ENCODE measurements at places on chromosomes 11 and 22.

- DNase-seq: no peak
Observed at GRCh38 chr22:19048531-19048930, 73.7 kb downstream of the DGCR2 start.

- DNase-seq: no peak
Observed at GRCh38 chr22:38873469-38874411, 1.7 kb upstream of the CBX6 start.

- DNase-seq: no peak
Observed at GRCh38 chr22:43821606-43822425, 9.7 kb upstream of the EFCAB6 start.

DNA sequence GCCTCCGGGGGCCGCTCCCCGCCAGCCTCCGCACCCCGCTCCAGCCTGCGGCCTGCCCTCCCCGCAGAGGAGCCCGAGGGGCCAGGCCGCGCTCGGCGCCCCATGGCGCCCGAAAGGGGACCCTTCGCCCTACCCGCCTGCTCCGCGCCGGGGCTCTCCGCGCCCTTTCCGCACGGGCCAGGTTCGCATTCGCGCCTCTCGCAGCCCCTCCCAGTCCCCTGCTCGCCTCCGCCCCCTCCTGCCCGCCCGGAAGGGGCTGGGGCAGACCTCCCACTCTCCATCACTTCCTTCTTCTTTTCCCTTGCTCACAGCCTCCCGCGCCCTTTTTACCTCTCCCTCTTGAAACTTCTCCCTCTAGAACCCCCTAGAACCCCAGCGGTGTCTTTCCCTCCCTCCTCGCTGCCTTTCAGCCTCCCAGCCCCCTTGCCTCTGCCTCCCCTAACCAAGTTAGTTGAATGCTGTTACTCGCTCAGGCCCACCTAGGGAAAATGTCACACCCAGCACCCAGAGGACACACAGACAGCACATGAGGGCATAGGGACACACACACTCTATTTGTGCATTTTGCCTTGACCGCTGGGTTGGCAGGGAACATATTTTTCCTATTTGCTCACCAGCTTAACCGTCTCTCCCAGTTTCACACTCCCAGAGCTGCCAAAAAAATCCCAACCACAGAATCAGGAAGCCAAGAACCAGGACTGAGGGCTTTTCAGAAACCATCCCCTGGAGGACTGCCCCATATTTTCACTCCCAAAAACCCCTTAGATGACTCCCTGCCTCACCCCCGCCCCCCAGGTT is at the start of gene SLC43A3:
SLC43A3 (minus strand) TSS at position 193 of the 798 bp plus-strand sequence. CDS start 949 bp downstream, outside the sequence.
- peak; percentile 26 for DNase-seq

- DNase-seq: no peak
Observed at GRCh38 chr11:74133436-74133835, 37.4 kb downstream of the C2CD3 start.

GRCh38 chr11:132185726-132186592 is 815.5 kb downstream of the NTM start:
- no peak for DNase-seq

GRCh38 chr22:27875951-27876350 is 43.1 kb downstream of the PITPNB start:
- DNase-seq: no peak

DNA sequence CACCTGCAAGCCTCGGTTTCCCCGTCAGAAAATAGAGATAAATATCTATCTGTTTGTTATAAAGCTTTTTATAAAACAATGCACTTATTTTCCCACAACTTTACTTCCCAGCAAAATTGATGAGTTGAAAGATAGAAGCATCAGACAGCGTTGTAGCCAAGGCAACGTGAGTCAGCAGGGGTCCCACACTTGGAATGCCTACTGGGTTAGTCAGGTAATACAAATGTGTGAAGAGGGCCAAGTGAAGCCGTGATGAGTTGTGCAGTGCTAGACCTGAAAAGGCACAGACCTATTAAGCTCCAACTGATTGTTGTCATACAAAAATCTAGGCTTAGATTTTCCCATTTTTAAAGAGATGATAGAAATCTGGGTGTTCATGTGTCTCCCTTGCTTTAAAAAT is 118.7 kb downstream of the PGR start:
- no peak for DNase-seq

DNA sequence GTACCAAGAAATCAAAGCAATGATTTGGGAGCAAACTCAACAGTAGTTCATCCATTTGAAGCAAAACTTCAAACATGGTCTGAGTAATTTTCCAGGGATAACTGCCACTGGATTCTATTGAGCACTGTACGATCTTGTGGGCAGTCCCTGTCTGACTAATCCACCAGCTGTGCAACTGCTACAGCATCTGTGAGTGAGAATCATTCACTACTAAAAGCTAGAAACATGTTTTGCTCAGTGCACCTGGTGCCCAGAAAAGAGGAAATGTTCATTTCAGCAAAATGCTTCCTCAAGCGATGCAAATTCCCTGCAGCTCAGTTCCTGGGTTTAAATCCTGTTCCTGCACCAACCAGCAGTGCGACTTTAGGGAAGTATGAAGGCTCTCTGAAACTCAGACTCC is 1077.9 kb downstream of the DLG2 start:
- no peak for DNase-seq

DNA sequence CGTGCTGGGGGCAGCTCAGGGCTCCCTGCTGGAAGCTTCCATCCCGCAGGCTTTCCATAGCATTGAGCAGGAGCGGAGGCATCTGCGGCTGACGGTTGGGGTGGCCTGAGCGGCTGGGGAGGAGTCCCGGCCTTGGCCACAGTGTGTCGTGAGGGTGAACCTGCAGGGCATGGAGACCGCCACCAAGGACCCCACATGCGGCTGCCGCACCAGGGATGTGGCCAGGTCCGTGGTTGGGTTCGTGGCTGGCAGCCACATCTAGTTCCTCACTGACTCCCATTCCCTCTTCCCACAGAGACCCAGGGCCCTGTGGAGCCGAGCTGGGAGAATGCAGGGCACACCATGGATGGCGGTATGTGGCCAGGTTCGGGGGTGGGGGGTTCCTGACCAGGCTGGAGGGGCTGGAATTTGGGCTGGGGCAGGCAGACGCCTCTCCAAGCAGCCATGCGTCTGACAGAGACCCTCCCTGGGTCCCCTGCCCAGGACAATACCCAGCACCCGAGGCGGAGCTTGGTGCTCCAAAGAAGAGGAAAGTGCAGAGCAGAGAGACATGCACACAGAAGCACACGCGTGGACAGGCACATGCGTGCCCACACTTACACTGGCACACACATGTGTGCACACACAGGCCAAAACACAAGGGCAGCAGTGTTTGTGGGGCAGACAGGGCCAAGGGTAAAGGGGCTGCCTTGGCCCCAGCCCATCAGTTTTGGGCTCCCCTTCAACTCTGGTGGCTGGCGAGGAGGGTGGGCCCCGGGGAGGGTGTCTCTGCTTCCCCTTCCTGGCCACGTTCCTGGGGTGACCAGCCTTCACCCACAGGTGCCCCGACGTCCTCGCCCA is 2.7 kb downstream of the MUC5B start:
- no peak for DNase-seq

GRCh38 chr11:66287889-66288670 is 863 bp downstream of the YIF1A start:
- DNase-seq: no peak

- no peak for DNase-seq
Observed at GRCh38 chr22:43506487-43506886, 94.7 kb downstream of the MPPED1 start.

GRCh38 chr22:49453771-49454170 is 373.9 kb downstream of the BRD1 start:
- no peak for DNase-seq

- DNase-seq: no peak
Observed at GRCh38 chr11:127670374-127671119, 670.0 kb upstream of the KIRREL3 start.

DNA sequence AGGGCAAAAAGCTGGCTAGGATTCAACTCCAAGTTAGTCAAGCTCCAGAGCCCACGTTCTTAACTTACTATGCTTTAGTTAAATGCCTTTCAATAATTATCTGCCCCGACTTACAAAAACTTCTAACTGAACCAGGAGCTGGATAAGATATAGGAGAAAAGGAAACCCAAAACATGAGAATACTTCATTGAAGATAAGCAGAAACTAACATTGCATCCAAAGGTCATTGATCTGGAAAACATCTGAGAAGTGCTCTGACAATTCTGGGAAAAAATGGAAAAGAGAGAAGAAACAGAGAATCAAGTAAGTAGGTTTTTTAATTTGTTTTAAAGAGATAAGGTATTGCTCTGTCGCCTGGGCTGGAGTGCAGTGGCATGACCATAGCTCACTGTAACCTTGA is 27.2 kb downstream of the ACAT1 start:
- DNase-seq: no peak

DNA sequence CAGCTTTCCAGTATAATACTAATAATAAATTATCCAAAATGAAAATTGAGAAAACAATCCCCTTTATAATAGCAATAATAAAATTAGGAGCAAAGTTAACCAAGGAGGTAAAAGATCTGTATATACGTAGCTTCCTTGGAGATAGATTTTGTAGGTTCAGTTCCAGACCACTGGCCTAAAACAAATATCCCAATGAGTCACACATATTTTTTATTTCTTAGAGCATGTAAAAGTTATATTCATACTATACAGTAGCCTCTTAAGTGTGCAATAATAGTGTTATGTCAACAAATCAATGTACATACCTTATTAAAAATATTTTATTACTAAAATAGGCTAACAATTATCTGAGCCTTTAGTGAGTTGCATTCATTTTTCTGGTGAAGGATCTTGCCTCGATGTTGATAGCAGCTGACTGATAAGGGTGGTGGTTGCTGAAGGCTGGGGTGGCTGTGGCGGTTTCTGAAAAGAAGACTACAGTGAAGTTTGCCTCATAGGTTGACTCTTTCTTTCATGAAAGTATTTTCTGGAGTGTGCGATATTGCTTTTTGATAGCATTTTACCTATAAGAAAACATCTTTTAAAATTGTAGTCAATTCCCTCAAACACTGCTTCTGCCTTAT is 178.5 kb downstream of the ARHGAP42 start:
- DNase-seq: no peak

GRCh38 chr11:85472953-85473352 is 154.2 kb downstream of the DLG2 start:
- no peak for DNase-seq

DNA sequence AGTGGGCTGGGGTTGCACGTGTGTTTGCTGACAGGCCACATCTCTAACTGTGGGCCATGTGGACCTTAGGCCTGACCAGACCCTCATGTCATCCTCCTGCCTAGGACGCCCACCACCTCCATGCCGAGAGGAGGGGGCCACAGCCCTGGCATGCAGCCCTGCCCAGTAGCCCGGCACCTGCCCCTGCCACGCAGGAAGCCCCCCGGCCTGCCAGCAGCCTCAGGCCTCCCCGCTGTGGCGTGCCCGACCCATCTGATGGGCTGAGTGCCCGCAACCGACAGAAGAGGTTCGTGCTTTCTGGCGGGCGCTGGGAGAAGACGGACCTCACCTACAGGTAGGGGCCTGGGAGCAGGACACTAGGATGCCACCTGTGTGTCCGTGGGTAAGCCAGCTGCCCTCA is 6.4 kb downstream of the MMP11 start:
- DNase-seq: no peak

DNA sequence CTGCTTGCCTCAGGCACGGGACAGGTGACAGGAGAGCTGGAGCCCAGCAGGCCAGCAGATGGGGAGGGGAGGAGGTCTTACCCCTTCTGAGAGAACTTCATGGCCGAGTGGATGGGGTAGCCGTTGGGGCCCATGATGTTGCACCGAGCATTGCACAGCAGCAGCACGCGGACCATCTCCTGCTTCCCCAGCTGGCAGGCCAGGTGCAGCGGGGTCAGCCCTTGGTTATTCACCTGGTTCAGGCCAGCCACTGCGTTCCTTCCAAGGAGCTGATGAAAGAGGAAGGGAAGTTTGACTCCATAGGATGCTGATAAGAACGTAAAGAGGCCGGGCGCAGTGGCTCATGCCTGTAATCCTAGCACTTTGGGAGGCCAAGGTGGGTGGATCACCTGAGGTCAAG is 29.4 kb upstream of the BAIAP2L2 start:
- no peak for DNase-seq

DNA sequence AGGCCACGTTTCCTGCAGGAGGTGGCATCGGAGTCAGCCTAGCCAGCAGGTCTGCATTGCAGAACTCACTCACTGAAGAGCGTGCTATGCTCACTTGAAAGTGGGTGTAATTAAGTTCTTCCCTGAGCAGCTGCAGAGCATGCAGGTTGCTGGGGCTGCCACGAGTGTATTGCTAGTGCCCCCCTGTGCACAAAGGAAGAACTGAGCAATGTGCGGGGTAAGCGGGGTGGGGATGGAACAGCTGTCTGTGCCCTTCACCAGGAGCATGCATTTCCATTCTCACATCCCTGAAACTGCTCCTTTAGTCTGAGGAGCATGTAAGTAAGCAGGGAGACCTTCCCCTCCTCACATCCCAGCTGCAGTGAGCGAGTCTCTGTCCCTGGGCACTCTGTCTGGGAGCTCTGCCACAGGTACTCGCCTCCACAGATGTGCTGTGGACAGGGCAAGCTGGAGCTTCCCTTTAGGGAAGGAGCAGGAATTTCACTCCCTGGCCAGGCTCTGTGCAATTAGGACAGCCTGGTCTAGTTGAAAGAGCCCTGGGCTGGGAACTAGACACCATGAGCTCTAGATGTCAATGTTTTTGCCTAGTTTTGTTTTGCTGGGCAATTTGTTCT is 1031.8 kb downstream of the NTM start:
- peak; percentile 21 for DNase-seq

DNA sequence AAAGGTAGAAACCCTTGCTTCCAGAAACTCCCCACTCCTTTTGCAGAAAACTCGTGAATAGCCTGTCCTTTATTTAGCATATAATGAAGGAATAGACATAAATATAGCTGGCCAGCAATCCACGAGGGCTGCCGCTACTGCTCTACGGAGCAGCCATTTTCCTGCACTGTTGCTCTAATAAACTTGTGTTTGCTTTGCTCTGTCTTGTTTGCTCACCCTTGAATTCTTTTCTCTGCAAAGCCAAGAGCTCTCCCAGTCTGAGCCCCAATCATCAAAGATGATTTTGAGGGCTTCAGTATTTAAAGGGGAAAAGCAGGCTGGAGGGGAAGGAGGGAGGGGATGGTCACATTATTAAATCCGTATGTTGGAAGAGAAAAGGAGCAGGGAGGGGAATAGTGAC is 16.6 kb upstream of the CHKA start:
- no peak for DNase-seq

GRCh38 chr11:26332572-26332915 is 614 bp downstream of the ANO3 start:
- DNase-seq: no peak

GRCh38 chr11:120215634-120216033 is 4.8 kb downstream of the OAF start:
- no peak for DNase-seq

- no peak for DNase-seq
Observed at GRCh38 chr11:111423250-111423615, 44.2 kb upstream of the POU2AF1 start.

- no peak for DNase-seq
Observed at GRCh38 chr11:126695293-126695692, 305.3 kb downstream of the KIRREL3 start.

- DNase-seq: no peak
Observed at GRCh38 chr11:2732940-2733628, 33.3 kb upstream of the KCNQ1OT1 start.

DNA sequence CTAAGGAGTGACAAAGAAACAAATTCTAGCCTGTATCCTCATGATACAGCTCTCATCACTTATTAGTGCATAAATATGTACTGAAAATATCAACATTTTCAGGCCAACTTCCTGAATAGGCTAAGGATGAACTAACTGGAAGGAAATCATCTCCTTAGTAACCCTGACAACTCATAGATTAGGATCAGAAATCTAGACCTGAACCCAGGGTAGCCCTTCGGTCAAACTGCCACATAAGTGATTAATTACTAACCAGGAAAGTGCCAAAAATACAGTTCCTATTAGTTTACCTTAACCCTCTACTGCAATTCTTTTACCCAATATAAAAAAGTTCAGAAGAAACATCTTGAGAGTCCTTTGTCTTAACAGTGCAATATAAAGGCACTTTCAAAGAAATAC is 40.0 kb downstream of the AMBRA1 start:
- no peak for DNase-seq

Measured in amniotic stem cell (primary cell).